ENCODE measurements at places on chromosomes 12 and 14.

DNA sequence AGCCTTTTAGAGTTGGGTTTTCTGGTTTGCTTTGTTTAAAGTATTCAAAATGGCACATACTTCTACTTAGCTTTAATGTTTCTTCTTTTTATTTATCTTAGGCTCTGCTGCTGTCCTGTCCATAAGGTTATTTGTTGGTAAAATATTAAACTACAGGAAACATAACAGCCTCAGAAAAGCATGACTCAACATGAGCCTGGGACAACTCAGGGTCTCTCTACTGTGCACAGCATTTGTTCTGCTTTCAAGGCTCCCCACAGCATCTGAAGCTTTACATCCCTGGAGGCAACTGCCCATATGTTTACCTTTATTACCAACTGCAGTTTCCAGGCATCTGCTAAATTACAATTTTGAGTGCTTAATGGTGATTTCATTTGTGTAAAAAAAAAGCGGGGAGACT, 954.2 kb upstream of the FBXO33 start:
- DNase-seq, result no peak

DNA sequence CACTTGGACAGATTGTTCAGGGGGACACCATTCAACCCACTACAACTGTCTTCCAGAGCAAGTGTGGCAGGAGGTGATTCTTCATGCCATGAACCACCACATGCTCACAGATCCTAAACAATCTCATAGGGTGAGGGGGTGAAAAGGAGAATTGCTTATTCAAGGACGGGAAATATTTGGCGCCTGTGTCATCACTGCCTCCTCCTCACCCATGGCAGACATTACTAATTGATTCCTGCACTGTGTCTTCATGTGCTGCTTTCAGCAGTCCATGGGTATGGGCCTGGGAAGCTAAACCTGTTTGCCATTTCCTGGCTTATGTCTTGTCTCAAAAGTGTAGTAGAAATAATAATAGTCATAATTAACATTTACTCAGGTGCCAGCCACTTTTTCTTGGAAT, 31.3 kb downstream of the MMAB start:
- no peak for DNase-seq

DNA sequence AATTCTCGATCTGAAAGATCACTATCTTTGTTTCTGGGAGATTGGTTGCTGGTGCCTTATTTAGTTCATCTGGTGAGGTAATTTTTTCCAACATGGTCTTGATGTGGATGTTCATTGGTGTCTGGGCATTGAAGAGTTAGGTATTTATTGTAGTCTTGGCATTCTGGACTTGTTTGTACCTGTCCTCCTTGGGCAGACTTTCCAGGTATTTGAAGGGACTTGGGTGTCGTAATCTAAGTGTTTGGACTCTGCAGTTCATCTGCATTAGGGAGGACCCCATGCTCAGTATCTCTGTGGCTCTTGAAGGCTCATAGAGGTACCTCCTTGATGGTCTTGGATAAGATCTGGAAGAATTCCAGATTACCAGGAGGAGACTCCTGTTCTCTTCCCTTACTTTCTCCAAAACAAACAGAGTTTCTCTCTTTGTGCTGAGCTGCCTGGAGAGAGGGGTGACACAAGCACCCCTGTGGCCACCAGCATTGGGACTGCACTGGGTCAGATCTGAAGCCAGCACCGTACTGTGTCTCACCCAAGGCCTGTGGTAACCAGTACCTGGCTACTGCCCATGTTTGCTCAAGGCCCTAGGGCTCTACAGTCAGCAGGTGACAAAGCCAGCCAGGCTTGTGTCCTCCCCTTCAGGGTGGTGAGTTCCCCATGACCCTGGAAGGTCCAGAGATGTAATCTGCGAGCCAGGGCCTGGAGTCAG, 5.3 kb downstream of the A2ML1 start:
- no peak for DNase-seq

DNA sequence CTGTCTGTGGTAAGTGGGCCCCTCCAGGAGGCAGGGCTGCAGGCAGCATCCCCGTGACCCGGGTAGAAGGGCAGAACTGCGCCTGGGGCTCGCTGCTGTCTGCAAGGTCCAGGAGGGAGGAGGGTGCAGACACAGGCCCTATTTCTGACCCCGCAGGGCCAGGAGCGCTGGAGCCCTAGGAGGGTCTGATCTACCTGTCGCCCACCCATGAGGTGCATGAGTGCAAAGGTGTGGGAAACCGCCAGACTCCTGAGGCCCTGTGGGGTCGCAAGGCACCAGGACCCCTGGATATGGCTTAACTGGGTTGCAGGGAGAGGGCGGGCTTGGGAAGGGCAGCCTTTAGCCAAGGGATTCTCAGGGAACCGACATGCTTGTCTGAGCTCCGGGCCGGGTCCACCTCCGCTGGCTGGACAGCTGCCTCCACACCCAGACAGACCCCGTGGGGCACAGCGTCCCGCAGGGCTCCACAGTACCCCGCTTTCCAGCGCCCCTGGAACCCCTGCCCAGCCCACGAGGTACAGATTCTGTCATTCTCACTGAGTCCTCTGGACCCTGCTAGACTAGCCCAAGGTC, 72.9 kb upstream of the TSPAN11 start:
- DNase-seq, result no peak

- DNase-seq, result no peak
These were observed 47.7 kb upstream of the ERGIC2 start for GRCh38 chr12:29428633-29429032.

DNA sequence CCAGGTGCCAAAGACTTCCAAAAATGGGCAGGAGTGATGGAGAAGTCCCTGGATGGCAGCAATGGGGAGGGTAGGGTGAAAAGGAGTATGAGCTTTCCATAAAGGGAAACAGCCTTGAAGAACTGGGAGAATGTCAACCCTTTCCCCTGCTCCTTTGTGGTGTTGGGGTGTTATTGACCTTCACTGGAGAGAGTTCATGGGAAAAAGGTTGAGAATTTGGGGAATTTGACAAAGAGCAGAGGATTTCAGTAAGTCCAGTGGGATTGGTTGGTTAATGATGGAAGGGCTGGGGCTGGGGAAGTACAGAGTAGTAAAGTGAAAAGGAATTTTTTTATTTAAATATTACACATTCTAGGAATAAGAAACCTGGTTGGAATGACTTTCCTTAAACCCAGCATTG, 116.6 kb downstream of the ERC1 start:
- DNase-seq, result no peak

- DNase-seq, result no peak
These were observed 108.7 kb downstream of the BTG1 start for GRCh38 chr12:92036771-92037453.

Measured in activated CD4-positive, alpha-beta T cell treated with anti-CD3 and anti-CD28 coated beads, Interleukin-2, amount 10 ng/mL, durations not matched to agents 7 days and 5 days (primary cell).